ENCODE measurements at places on chromosomes 16 and 17. TPM values are rescaled to one million over a fixed set of nuclear protein-coding genes. Genes with fewer than 3 reads are reported as not detected.

The FBXW10 gene
- total RNA-seq: 0.08 TPM

The LDHD gene
- 97.9 TPM for total RNA-seq

The IGF2BP1 gene
- not detected for total RNA-seq

The PIPOX gene
- total RNA-seq: 0.60 TPM

The TMEM204 gene
- 27.1 TPM for total RNA-seq

The ABHD15 gene
- 5.9 TPM for total RNA-seq

The SLC16A11 gene
- 0.38 TPM for total RNA-seq

DNA sequence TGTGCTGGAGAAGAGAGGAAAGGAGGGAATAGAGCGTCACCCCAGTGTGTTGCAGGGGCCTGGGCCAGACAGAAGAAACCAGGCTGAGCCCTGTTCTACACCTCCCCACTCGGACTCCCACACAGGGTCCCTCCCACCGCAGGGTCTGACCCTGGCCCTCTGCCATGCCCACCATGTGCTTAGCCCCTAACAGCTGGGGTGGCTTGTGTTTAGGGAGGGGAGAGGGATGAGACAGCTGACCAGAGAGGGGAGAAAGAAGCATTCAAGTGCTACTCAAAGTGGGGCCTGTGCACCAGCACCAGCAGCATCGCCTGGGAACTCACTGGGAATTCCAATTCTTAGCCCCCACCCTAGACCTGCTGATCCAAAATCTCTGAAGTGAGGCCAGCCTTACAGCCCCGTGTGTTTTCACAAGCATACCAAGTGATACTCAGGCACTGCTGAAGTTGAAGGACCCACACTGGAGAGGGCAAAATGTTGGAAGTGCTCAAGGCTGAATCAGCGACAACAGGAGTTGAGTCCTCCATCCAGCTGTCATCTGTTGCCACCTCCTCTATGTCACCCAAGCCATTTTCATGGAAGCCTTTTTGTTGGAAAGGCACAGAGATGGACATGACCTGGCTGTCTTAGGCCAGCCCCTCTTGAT is 47.0 kb downstream of the FZD2 start:
- H3K27ac ChIP-seq: no peak overlapping the region
- no peaks in the 10 kb centered on the region for H3K4me1 ChIP-seq
- peaks cover 13% of the 10 kb centered on the region for H3K27me3 ChIP-seq
- no peak overlapping the region for H3K4me3 ChIP-seq
- no peak for DNase-seq

DNA sequence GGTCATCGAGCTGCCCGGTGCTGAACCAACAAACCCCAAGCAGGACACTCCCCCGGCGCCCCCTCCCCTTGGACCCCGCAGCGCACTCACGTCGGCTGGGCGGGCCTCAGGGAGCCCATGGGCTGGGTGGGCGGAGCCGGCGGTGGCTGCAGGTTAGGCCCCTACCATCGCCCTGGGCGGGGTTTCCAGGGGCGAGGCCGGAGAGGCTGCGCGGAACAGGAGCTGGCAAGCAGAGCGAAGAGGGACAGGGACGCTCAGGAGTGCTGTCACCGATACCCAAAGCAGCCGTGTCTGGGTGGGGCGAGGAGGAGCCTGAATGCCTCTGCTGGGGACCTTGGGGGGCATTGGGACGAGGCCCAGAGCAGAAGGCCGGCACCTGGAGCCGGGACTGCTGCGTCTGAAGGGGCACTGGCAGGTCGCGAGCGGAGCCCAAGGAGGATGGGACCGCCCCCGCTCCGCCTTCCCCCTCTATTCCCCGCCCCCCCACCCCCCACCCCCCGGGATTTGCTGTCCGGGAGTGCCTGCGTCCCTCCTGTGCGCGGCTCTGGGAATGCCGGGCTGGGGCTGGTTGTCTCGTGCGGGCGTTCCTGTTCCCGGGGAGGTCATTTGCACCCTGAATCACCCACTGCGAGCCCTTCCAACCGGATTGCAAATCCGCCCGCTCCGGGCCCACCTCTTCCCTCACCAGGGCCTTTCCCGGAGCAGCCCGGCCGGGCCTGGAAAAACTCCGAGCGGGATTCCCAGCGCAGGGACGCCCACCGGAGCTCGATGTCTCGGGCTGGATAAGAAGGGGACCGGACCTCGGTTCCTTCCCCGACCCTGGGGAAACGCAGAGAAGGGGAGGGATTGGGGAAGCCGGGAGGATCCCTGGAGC is 902 bp downstream of the ARHGAP27 start:
- H3K27me3 ChIP-seq: peaks cover 44% of the 10 kb centered on the region
- DNase-seq: peak; percentile 56
- H3K4me3 ChIP-seq: peak overlapping the region; percentile 74
- peaks cover 58% of the 10 kb centered on the region for H3K4me1 ChIP-seq

- H3K4me3 ChIP-seq: no peak overlapping the region
- H3K27me3 ChIP-seq: peaks cover 20% of the 10 kb centered on the region
- peak; percentile 74 for DNase-seq
- peaks cover 5% of the 10 kb centered on the region for H3K36me3 ChIP-seq
- H3K4me1 ChIP-seq: peaks cover 13% of the 10 kb centered on the region
These were observed 3.4 kb upstream of the ZNF385C start for GRCh38 chr17:42101513-42102292.

GRCh38 chr17:47203984-47204721 is 5.0 kb upstream of the MYL4 start:
- no peak for DNase-seq
- H3K4me1 ChIP-seq: peaks cover 34% of the 10 kb centered on the region
- peak overlapping the region; percentile 80 for H3K27ac ChIP-seq
- no peak overlapping the region for H3K4me3 ChIP-seq
- no peaks in the 10 kb centered on the region for H3K27me3 ChIP-seq
- no peaks in the 10 kb centered on the region for H3K36me3 ChIP-seq

- H3K27ac ChIP-seq: no peak overlapping the region
- no peak overlapping the region for H3K4me3 ChIP-seq
- DNase-seq: no peak
- H3K36me3 ChIP-seq: no peaks in the 10 kb centered on the region
- H3K27me3 ChIP-seq: peaks cover 76% of the 10 kb centered on the region
These were observed 11.9 kb upstream of the SP6 start for GRCh38 chr17:47862621-47863440.

GRCh38 chr16:65494080-65494479 is 372.2 kb upstream of the CDH11 start:
- no peak overlapping the region for H3K4me3 ChIP-seq
- no peak overlapping the region for H3K27ac ChIP-seq

DNA sequence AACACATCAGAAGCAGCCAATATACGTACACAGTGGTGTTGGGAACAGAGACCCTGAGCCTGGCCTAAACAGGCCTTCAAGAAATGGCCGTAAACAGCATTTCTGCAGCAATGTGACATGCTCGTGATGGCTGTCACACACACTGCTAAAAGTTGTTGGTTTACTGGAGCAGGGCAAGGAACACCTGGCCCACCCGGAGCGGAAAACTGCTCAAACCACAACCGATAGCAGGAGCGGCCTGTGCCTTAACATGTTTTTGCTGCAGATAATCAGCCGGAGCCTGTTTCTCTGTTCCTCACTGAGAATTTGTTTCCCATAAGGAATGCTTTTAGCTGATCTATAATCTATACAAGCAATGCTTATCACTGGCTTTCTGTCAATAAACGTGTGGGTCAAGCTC is 6.0 kb upstream of the DPEP1 start:
- H3K27ac ChIP-seq: no peak overlapping the region
- peaks cover 67% of the 10 kb centered on the region for H3K27me3 ChIP-seq
- no peak for DNase-seq
- H3K4me1 ChIP-seq: peaks cover 5% of the 10 kb centered on the region
- H3K4me3 ChIP-seq: no peak overlapping the region

DNA sequence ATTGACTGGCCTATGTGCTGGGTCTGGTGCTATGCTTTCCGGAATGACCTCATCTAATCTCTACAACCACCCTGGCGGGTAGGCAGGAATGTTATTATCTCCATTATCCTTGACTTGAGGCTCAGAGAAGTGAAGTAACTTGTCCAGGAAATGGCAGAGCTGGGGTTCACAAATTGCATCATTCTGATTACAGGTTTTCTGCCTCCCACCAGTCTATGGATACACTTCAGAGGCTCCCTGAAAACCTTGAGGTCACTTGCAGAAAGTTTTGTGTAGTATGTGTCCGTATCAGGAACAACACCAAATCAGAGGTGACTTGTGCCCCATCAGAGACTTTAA is 19.1 kb downstream of the NOD2 start:
- no peaks in the 10 kb centered on the region for H3K27me3 ChIP-seq
- no peak for DNase-seq
- H3K4me3 ChIP-seq: no peak overlapping the region
- H3K27ac ChIP-seq: no peak overlapping the region
- H3K36me3 ChIP-seq: no peaks in the 10 kb centered on the region

GRCh38 chr16:81185416-81185815 is 53.1 kb upstream of the BCO1 start:
- no peaks in the 10 kb centered on the region for H3K27me3 ChIP-seq
- H3K4me1 ChIP-seq: peaks cover 24% of the 10 kb centered on the region
- H3K27ac ChIP-seq: no peak overlapping the region
- DNase-seq: no peak
- no peaks in the 10 kb centered on the region for H3K36me3 ChIP-seq

DNA sequence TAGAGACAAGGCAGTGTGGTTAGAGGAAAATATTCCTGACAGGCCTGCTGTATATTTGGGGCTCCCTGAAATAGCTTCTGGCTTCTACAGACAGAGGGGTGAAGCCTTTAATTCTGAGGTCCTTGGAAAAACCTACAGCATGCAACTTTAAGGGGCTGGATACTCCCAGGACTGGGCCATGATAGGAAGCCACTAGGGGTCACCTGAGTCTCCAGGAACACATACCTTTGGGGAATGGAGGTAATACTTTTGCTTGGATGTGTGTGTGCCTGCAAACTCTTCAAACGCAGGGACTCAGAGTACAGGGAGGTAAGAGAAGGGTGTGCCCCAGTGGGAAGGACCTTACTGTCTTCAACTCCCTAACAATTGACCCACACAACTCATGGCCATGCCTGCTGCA is 4.1 kb downstream of the ASIC2 start:
- DNase-seq: no peak
- no peak overlapping the region for H3K27ac ChIP-seq
- no peak overlapping the region for H3K4me3 ChIP-seq
- peaks cover 89% of the 10 kb centered on the region for H3K27me3 ChIP-seq

- peaks cover 8% of the 10 kb centered on the region for H3K4me1 ChIP-seq
- no peak for DNase-seq
- no peaks in the 10 kb centered on the region for H3K27me3 ChIP-seq
- H3K4me3 ChIP-seq: no peak overlapping the region
These were observed 520.5 kb downstream of the CDH13 start for GRCh38 chr16:83147244-83147643.

GRCh38 chr17:70577456-70577855 is 408.1 kb downstream of the KCNJ2 start:
- no peak overlapping the region for H3K4me3 ChIP-seq
- DNase-seq: no peak
- no peak overlapping the region for H3K27ac ChIP-seq
- no peaks in the 10 kb centered on the region for H3K27me3 ChIP-seq
- H3K4me1 ChIP-seq: no peaks in the 10 kb centered on the region

DNA sequence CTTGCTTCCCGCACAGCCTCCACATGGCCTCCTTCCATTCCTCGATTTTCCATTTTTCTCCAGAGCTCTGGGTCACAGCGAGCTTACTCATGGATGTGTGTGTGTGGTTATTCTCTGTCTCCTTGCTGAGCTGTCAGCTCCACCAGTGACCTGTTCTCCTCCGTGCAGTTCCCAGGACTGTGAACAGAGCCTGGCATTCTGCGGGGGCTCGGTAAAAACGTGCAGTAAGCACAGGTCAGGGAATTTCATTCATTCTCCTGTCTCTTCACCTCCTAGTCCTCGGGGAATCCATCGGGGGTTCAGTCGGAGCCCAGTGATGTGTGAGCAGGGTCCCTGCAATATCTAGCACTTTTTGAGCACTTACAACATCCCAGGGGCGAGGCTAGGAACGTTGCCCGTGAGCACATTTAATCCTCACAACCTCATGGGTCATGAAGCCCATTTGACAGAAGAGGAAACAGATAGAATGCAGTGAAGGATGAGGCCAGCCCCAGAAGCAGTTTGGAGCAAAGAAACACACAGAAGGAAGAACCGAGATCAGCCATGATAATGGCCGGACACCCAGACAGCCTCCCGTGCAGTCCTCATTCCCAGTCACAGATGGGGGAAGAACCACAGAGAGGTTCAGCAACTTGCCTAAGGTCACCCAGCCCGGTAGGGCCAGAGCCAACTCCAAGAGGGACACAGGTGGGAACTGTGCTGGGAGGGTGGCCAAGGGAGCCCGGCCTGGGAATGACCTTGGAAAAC is 183.2 kb upstream of the GSE1 start:
- peaks cover under 1% of the 10 kb centered on the region for H3K4me1 ChIP-seq
- H3K36me3 ChIP-seq: no peaks in the 10 kb centered on the region
- H3K27me3 ChIP-seq: no peaks in the 10 kb centered on the region
- H3K27ac ChIP-seq: no peak overlapping the region

- H3K4me1 ChIP-seq: peaks cover 12% of the 10 kb centered on the region
- no peak for DNase-seq
- H3K4me3 ChIP-seq: no peak overlapping the region
- peaks cover 38% of the 10 kb centered on the region for H3K27me3 ChIP-seq
- no peaks in the 10 kb centered on the region for H3K36me3 ChIP-seq
- H3K27ac ChIP-seq: no peak overlapping the region
These were observed 389.8 kb downstream of the SEC14L1 start for GRCh38 chr17:77530591-77530990.

DNA sequence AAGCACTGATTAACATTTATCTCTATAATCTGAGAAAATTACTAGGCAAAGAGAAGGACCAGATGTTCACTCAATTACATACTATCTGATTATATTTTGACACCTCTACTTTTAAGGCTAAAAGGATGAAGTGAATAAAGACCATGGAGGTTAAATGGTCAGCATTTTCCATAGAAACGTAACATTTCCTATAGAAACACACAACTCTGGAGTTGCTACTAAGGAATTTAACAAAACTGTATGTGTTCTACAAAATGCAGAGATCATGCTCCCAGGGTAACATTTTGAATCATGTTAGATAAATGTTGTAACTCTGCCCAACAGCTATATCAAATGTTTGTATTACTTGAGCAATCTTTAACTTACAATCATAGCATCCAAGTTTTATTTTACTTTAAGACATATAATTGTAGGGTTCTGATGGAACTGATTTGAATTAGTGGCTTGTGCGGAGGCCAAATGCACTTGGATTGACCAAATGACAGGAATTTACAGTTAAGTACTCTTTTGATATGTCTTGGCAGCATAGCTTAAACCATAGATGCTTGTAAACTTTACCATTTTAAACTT is 97.7 kb downstream of the RPGRIP1L start:
- H3K4me3 ChIP-seq: no peak overlapping the region
- H3K36me3 ChIP-seq: no peaks in the 10 kb centered on the region
- no peaks in the 10 kb centered on the region for H3K27me3 ChIP-seq
- DNase-seq: no peak
- H3K27ac ChIP-seq: no peak overlapping the region
- H3K4me1 ChIP-seq: no peaks in the 10 kb centered on the region

DNA sequence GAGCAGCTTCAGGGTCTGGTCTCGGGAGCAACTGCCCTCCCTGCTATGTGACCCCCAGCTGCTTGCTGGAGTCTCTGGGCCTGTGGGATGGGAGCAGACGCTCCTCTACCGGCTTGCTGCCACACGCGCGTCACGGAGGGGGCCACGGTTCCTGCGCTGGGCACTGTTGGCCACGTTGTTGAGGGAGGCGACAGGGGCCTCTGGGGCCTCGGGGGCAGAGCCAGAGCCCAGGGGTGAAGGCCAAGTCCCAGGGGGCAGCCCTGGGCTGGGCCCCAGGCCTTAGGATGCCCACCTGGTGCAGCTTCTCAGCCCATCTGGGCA is 56.6 kb downstream of the ZFPM1 start:
- H3K4me1 ChIP-seq: no peaks in the 10 kb centered on the region
- no peak overlapping the region for H3K27ac ChIP-seq
- no peak for DNase-seq

Measured in left ventricle myocardium inferior (tissue), 1 donor.